T-helper 2 cell (primary cell): ENCODE measurements at places on chromosomes 16 and 17.

- DNase-seq: no peak
Measured at GRCh38 chr16:63876103-63876502, 1245.8 kb downstream of the CDH11 start.

DNA sequence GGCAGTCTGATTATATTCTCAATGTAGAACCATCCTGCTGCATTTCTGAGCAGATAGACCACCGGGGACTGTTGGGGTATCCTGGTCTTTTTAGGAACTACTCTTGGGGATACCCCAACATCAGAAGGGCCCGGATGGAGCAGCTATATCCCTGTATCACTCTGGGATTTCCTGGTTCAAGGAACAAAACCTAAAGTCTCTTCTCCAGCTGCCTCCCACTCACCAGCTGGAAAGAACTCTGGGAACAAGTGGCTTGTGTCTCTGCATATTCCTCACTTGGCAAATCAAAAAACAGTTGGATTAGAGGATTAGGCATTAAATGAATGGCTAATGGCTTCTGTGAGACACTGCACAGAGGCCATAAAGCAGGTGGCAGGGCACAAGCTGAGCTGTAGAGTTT lies 62.3 kb upstream of the HS3ST2 start:
- no peak for DNase-seq

DNA sequence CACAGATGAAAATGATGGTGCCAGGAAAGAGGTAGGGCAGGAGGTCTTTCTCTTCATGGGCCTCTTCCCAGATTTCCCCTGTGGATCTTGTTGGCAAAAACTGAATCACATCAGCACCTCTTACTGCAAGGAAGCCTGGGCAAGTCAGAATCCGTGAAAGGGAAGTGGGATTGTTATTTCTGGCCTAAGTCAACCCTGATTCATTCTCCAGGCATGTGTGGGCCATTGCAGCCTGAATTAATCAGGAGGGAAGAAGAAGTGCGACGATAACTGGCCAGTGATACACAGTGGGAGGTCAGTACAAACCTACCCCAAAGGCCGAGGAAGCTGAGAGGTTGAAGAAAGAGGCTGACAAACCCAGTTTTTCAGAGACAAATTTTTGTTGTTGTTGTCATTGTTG lies 17.9 kb upstream of the NSMCE1 start:
- no peak for DNase-seq

- DNase-seq: no peak
Measured at GRCh38 chr17:79098282-79098867, 23.8 kb downstream of the ENGASE start.

GRCh38 chr17:63096426-63096825 lies 130.4 kb downstream of the TANC2 start:
- DNase-seq: no peak

DNA sequence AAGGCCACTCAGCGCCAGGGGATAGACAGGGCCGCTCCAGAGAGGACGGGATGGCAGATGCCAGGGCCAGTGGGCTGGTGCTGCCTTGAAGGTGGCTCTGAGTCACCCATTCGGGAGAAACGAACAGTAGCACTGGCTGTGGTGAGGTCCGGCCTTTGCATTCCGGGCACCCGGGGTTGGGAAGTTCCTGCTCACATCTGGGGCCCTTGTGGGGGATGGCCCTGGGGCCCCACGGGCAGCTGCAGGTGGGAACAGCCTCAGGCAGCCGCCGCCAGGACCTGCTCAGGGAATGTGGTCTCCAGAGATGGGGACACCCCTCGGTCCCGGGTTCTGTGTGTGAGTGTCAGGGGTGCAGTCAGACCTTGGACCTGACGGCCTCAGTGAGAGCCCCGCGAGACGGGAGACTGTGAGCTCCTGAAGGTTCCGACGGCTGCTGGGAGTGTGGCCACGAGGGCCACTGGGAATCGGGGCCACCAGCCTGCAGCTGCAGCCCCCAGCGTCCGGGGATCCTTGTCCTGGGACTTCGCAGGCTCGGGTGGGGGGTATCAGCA lies 1.4 kb downstream of the CBFA2T3 start:
- no peak for DNase-seq

DNA sequence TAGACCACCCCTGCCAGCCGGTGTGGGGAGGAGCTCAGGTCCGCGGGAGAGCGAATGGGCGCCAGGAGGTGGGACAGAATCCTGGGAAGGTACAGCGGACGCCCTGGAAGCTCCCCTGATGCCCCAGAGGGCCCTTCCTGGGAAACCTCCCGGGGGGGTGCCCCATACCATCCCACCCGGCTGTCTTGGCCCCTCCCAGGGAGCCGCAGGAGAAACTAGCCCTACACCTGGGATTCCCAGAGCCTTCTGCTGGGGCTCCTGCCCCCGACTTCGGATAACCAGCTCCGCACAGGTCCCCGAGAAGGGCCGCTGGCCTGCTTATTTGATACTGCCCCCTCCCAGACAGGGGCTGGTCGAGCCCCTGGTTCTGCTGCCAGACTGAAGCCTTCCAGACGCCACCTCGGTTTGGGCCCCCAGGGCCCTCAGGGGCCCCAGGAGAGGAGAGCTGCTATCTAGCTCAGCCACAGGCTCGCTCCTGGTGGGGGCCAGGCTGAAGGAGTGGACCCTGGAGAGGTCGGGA lies 3.0 kb upstream of the CBX4 start:
- no peak for DNase-seq

GRCh38 chr16:4426021-4426684 lies 485 bp downstream of the DNAJA3 start:
- peak; percentile 20 for DNase-seq

GRCh38 chr16:30088237-30088831 lies 3.4 kb downstream of the TBX6 start:
- DNase-seq: no peak

GRCh38 chr16:55830658-55831294 lies 2.1 kb downstream of the CES1 start:
- no peak for DNase-seq

DNA sequence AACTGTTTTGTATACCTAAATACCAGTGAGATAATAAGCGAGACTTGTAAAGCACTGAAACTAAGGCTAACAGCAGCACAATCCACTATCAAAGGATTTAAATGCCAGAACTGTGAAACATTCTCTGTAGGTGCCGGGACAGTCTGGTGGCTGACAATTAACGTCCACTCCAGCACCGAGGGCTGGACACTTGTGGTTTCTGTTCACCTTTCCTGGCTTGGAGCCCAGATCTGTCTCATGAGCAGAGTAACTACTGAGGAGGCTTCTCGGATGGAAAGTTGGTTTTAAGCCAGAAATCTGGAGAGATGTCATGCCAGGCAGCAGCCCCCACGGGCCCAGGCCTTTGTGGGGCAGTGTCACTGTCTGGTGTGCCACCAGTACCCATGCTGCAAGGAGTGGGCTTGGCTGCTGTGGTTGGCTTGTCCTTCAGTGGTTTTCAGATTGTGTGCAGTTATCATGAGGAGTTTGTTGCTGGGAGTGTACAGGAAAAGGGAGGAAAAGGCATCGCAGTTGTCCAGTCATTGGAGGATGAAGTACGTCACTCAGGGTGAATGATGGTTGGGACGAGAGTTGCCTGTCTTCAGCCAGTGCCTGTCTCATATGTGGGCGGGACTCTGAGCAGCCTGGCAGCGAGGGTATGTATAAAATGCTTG lies 35.5 kb downstream of the UBN1 start:
- DNase-seq: no peak

DNA sequence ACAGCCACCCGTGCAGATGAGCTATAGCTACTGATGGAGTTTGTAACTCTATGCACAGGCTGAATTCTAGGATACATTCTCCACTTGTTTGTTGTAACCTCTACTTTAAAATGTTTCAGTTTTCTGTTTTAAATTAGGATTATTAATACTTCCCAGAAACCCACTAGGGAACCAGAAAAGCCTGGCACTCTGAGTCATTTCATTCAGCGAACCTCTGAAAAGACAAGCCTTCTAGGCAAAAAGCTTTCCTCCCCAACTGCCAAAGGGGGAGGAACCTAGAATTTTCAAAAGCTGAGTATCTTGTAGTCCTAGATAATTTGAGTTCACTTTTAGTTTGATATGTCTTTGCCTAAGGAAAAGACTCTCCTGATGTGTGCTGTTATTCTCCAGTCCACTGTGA lies 43.2 kb downstream of the GOSR1 start:
- DNase-seq: no peak

GRCh38 chr17:8963014-8963413 lies 2.5 kb downstream of the PIK3R5 start:
- DNase-seq: no peak

DNA sequence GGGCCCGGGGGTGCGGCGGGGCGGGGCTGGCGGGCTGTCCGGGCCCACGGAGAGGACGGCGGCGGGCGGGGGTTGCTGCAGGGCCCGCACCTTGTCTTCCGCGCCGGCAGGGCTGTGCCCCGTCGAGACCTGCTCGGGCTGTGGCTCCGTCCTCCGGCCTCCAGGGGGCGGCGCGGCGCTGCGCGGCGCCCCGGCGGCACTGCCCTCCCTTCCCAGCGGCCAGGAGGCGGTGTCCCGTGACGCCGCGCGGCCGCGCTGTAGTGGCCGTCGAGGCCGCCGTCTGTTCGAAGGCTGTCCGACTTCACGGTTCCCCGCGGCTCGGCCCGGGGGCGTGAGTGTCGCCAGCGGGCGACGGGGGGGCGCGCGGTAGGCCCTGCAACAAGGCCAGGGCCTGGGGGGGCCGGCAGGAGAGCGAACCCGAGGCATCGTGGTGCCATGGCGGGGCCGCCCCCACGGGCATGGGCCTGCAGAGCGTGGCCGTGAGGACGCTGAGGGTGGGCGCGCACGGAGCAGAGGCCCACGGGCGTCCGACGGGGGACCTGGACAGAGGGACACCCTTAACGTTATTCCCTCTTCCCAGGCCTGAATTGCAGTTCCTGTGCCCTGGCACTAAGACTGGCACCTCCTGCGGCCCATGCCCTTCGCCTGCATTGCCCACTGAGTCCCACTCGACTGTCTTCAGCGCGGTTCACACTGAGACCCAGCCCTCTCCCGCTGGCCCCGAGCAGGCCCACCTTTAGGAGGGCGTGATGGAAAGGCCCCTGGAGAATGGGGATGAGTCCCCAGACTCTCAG lies at the start of gene PLEKHG4:
PLEKHG4 (plus strand) TSS at position 237 of the 794 bp plus-strand sequence; CDS start at position 750, 513 bp downstream.
- peak; percentile 56 for DNase-seq

DNA sequence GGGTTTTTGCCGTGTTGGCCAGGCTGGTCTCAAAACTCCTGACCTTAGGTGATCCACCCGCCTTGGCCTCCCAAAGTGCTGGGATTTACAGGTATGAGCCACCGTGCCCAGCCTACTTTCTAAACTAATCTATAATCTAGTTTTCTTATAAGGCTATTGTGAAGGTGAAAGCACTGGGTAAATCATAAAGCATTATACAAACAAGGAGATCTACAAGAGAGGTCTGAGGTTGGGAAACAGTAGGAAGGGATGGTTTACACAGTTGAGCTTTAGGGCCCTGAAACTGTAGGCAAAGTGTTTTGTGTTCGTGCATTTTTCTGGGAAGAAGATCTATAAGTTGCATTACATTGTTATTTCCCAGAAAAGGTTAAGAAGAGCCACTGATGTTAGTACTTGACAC lies 84.9 kb upstream of the MED13 start:
- no peak for DNase-seq

GRCh38 chr17:30323262-30323894 lies 10.5 kb downstream of the TMIGD1 start:
- DNase-seq: peak; percentile 32

GRCh38 chr16:3094289-3095027 lies 4.6 kb downstream of the ZSCAN10 start:
- no peak for DNase-seq

DNA sequence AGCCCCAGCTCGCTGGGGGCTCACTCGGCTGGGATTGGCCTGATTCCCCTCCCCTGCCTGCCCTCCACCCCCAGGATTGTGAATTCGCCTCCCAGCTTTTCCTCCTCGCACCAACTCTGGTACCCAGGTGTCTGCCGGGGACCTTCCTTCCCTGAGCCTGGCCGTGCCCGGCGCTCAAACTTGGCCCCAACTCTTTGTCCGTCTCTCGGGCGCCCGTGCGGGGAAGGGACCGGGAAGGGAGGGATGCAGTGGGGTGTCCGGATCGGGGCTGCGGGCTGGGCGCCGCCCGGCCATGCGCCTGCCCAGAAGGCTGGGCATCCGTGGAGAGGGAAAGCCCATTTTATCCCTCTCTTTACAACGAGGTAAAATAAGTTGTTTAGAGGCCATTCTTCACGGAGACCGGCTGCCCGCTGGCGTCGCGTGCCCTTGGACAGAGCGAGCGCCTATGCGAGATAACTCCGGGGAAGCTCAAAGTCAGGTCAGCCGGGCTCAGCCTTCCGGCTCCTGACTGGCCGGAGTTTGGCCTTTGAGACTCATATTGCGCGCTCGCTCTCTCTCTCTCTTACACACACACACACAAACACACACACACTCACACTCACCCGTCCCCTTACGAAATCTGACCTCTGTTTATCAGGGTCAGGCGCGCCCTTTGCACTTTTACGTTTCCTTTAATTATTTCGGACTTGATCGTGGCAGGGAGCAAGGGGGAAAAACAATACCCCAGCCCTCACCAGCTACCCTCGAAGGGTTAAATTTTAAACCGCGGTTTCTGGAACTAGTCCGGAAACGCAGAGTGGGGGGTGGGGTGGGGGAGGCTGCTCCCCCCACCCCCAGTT lies 774 bp upstream of the MAF start:
- DNase-seq: peak; percentile 66

DNA sequence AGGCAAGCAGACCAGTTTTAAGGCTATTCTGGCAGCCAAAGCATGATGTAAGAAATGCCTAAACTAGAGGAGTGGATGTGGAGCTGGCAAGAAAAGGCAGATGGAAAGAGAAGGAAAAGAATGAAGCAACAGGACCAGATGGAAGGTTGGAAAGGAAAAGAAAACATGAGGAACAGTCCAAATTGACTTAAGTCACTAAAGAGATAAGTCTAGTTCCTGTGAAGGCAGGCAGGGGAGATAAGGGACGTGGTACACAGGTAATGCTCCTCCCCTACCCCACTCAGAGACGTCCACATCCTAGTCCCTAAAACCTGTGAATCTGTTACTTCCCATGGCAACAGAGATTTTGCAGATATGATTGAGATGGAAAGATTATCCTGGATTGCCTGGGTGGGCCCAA lies 43.5 kb downstream of the TEX2 start:
- DNase-seq: no peak

DNA sequence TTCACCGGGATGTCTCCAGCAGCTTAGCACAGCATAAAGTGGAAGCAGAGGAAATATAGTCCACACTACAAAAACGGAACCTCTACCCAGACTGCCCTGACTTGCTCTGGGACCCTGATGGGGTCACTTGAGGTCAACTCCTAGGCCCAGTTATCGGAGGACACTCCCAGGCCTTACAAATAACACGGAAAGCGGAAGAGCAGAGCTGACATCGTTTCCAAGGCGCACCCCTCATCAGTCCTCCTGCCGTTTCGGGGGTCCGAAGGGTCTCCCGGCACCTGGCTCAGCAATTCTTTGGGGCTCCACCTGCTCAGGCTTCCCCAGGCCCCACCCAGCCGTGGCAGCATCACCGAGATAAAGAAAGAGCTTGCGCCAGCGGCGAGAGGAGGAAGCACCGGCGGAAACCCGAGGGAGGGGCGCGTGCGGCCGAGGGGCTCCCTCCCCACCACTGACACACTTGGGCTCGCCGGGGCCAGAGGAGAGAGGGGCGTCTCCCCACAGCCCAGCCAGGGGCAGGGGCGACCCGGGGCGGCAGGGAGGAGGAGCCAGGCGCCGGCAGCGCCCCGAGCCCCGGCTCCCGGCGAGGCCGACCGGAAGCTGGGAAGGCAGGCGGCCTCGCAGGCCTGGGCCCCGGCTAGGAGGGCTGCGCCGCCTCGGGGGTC lies 727 bp downstream of the CORO7 start:
- DNase-seq: peak; percentile 32
